ENCODE measurements at places on chromosomes 5 and 9.

GRCh38 chr9:87569518-87569917 lies 71.9 kb downstream of the DAPK1 start:
- DNase-seq: no peak

- no peak for DNase-seq
Observed at GRCh38 chr5:37615184-37615583, 224.7 kb downstream of the GDNF start.

DNA sequence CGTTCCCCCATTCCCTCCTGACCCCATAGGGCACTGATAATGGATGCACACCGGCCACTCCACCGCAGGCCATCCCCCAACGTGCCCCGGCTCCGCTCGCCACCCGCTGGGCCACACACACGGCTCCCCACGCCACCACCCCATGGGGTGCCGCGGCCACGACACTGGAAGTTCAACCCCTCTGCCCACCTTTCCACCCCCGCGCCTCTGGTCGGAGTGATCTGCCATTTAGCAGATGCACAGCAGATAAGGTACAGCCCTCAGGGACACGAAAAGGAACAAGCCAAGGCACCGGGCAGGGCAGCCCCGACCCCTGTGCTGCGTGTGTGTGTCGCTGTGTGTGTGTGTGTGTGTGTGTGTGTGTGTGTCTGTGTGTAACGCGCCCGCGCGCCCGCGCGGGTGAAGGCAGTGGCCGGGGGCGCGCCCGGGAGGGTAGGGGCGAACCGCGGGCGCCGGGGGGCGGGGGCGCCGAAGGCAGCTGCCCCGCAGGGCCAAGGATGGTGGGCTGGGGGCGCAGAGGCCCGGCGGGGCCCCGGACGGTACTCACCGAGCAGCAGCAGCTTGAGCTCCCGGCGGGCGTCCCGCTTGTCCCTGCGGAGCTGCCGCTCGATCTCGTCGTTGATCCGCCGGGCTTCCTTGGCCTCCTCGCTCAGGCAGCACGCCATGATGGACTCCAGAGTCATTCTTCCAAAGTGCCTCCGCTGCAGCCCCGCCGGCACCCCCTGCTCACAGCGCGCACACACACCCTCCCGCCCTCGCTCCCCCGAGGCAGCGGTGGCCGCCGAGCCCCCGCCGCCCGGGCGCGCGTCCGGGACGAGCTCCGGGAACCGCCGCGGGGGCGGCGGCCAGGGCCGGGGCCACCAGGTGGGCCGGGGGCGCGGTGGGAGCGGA lies 813 bp downstream of the GNAQ start:
- DNase-seq: peak; percentile 19

- no peak for DNase-seq
Observed at GRCh38 chr5:65213921-65214525, 267.7 kb downstream of the ADAMTS6 start.

- no peak for DNase-seq
Observed at GRCh38 chr5:17261075-17261474, 43.6 kb downstream of the BASP1 start.

- no peak for DNase-seq
Observed at GRCh38 chr9:93955981-93956784, 1.0 kb upstream of the BARX1 start.

- no peak for DNase-seq
Observed at GRCh38 chr9:128168731-128169308, 8.8 kb downstream of the BBLN start.

DNA sequence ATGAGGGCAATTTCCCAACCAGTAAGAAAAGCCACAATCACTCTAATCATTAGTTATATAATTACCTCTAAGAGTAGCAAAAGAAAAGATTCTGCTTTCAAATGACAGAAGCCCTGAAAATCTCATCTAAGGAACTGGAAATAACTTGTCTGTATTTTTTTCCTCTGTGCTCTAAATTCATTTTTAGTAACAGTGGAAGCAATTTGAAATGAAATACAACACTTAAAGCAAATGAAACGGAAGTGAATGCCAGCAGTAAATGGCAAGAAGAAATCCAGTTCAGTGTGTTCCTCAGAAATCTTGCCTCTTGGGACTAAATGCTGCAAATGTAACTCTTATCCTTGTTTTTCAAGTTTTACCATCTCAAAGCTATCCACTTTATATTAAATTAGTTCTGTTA lies 294.9 kb downstream of the TAF11L14 start:
- no peak for DNase-seq

GRCh38 chr5:77239126-77239741 lies 28.8 kb downstream of the PDE8B start:
- no peak for DNase-seq

- no peak for DNase-seq
Observed at GRCh38 chr5:89313804-89314588, 431.0 kb upstream of the MEF2C start.

DNA sequence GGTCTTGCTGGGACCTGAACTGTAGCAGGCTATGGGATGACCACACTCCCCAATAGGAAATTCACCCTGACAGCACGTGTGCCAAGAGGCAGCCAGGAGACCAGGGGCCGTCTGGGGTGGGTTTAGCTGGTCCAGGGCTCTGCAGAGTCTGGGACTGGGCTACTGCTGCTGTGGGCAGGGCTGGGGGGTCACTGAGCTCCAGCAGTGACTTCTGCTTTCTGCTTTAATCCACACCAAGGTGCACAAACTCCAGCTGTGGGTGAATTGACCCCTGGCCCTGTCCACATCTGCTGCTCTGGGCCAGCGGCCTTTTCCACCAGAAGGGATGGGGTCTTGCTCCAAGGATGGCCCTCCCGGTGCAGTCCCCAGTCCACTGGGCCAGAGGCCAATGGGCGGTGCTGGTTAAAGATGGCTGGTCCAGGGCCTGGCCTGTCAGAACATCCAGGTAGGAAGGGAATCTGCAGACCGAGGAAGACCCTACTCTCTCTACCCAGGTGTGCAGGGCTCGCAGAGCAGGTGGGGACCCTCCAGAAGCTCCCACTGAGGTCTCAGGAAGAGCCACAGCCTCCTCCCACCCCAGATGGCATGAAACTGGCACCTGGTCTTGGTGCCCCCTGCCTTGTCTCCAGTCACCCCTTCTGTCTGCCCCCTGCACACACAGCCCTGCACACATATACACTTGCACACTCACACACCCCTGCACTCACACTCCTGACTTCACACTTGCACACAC lies 28.0 kb downstream of the GLT6D1 start:
- DNase-seq: no peak

DNA sequence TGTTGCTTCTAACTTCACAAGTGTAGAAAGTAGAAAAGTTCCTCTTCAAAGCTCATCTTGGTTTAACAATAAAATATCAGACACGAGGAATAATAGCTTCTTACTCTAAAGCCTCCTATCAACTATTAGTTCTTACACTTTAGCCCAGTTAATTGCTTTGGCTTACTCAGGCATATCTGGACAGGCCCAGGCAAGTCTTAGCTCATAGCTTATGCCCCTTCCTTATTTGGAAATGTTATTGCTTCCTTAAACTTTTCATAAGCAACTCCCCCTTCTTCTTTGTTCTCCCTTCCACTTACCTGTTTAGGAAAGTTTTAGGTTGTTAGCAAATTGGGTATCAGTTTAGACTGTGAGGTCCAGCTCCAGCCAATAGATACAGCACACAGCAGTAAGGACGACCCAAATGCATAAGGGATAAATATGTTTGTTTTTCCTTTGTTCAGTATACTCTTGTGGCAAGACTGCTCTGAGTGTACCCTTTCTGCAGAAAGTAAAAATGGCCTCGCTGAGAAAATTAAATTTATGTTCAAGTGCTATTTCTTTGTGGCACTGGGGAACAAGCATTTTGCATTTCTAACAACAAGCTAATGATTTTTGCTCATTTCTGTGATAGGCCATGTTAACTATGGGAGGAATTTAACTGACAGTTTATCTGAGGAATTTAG lies 162.1 kb downstream of the SMC2 start:
- DNase-seq: no peak

- peak; percentile 1 for DNase-seq
Observed at GRCh38 chr9:116737152-116737546, 50.0 kb downstream of the TRIM32 start.

DNA sequence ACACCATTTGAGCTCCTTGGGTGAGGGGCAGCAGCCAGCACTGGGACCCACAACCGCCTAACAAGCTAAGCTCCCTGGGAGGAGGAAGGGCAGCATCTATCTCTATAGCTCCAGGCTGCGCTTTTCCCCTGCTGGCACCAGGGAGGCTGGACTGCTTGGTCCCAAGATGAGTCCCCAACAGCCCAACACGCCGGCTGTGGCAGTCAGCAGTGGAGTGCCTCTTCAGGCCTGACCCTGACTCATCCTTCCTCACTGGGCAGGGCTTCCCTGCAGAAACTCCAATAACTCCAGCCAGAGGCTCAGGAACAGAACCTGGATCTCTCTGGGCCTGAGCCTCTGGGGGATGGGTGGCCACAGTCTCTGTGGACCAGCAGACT lies 113.7 kb upstream of the ADAMTS16 start:
- DNase-seq: no peak

- no peak for DNase-seq
Observed at GRCh38 chr9:137452761-137453642, 6.1 kb downstream of the NSMF start.

DNA sequence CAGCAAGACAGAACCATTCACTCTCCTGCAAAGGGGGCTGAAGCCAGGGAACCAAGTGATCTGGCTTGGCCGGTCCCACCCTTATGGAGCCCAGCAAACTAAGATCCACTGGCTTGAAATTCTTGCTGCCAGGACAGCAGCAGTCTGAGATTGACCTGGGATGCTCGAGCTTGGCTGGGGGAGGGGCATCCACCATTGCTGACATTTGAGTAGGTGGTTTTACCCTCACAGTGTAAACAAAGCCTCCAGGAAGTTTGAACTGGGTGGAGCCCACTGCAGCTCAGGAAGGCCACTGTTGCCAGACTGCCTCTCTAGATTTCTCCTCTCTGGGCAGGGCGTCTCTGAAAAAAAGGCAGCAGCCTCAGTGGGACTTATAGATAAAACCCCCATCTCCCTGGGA lies 60.5 kb downstream of the TNFSF8 start:
- no peak for DNase-seq

GRCh38 chr5:2378976-2379375 lies 372.5 kb downstream of the IRX2 start:
- no peak for DNase-seq

GRCh38 chr9:23674016-23674585 lies 151.9 kb downstream of the ELAVL2 start:
- DNase-seq: no peak

- DNase-seq: no peak
Observed at GRCh38 chr5:140083120-140083519, 30.8 kb upstream of the PURA start.

DNA sequence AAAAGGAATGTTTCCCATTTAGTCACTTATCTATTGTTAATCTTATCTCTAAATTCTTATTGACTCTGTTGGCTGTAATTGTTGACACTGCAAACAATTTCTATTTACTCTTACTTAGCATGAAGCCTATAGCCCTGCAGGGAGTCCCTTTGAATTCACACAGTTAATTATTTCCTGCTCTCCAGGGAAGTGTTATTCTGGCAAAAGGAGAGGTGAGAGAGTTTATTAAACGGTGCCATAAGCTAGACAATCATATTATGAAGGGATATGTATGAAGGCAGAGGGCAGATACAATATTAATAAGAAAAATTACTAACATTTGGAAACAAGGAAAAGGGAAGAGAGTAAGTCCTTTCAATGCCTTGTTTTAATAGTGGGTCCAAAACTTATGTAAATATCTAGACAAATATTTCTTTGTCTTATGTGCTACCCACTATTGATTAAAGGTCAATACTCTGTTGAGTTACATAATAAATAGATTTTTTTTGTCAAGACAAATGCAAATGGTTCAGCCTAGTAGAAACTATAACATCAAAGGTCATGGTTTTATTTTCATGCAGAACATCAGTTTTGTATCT lies 107.1 kb downstream of the CDH18 start:
- no peak for DNase-seq

DNA sequence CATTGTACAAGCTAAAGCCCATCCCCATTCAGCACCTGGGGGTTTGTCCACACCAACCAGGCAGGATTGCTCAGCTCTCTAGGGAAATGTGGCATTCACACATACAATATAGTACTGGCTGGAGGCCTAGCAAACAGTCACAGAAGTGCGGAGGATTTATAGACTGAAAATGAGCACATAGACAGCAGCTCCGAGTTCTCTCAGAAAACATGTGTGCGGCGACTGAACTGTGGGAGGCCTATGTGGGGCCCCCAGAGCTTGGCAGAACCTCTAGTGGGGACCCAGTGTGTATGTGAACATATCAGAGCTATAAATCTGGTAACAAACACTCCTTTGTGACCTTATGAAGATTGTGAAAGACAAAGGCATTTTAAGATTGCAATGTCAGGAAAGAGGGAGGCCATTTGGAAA lies 431.1 kb downstream of the DTWD2 start:
- DNase-seq: no peak

GRCh38 chr5:37495210-37495609 lies 116.1 kb downstream of the WDR70 start:
- DNase-seq: no peak

- DNase-seq: no peak
Observed at GRCh38 chr5:87579678-87580077, 166.9 kb upstream of the CCNH start.

DNA sequence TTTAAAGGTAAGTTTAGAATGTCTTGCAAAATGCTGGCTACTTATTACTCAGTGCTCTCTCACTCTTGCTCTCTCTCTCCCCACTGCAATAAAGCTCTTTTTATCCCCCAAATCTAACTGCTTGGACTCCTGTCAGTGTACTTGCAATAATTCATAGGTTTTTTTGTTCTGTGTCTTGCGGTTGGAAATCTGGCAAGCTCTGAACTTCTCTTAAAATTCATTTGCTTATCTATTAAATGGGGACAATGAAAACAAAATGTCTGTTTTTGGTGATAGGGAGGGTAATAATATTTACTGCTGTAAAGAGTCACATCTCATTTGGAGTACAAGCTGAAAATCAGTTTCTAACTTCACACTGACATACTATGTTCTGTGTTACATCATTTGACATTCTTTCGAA lies 18.7 kb upstream of the OR13D1 start:
- no peak for DNase-seq

DNA sequence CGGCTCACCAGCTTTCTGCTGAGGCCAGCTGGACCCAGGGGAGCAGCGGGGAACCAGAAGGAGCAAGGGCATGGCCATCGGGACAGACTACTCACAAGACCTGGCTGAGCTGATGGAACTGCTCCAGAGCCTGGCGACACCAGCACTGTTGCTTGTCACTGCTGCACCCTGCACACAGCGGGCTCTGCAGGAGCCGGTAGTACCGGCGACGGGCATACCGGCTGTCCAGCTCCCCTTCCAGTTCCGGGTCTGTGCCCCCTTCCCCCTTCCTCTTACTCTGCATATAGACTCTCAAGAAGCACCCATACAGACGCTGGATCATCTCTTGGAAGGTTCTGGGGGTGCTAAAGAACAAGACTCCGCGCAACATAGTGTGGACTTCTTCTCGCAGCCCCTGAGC lies 974 bp downstream of the ANAPC2 start:
- DNase-seq: no peak

DNA sequence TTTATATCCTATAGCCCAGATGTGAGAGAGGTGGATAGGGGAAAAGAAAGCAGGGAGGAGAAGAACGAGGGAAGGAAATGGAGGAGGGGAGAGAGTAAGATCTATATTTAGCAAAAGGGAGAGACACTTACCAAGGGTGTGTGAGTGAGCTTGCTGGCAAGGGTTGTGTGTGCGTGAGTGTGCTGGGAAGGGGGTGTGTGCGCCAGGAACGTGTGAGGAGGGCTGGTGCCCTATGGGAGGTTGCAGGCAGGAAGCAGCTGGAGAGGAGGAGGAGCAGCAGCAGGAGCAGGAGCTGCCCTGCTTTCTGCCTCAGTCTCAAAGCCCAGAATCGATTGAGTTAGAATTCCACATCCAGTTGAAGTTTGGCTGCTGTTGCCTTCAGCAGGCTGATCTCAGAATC lies 148.3 kb upstream of the RUSC2 start:
- DNase-seq: no peak

Data from stimulated activated CD8-positive, alpha-beta memory T cell treated with anti-CD3 and anti-CD28 coated beads, Interleukin-15, amount 100 ng/mL, for 4 hours (primary cell).